ENCODE measurements at places on chromosomes 11 and 22. TPM values are rescaled to one million over a fixed set of nuclear protein-coding genes. Genes with fewer than 3 reads are reported as not detected.

CREB3L1 gene
- 2.1 TPM for total RNA-seq

OR10A2 gene
- total RNA-seq, result not detected

CARD10 gene
- 11.6 TPM for total RNA-seq

PLEKHB1 gene
- total RNA-seq, result 0.22 TPM

GAB4 gene
- not detected for total RNA-seq

MS4A14 gene
- total RNA-seq, result 0.95 TPM

OR52A5 gene
- total RNA-seq, result not detected

GRCh38 chr11:22903782-22904181 lies 43.5 kb upstream of the CCDC179 start:
- DNase-seq, result no peak

DNA sequence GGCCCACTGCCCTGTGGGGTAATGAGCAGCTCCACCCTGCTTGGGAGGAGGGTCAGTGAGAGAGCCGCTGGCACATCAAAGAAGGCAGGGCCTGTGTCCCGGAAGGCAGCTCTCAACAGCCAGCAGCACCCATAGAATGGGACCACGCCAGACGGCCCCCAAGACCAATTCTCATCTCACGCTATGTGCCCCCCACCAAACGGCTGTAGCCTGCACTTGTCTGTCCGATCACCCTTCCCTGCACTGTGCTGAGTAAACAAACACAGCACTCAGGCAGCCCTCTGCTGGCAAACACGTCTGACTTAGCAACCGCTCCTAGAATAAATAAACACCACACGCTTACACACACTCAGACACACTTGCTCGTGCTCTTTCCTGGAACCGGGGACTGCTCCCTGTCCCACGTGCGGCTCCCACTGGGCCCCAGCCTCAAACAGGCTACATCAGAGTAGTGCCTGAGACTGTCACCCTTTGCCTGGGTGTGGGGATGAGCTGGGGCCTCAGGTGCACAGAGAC lies 53.2 kb upstream of the CDON start:
- DNase-seq, result no peak

GRCh38 chr11:108148556-108148955 lies 27.2 kb downstream of the ACAT1 start:
- DNase-seq, result no peak

DNA sequence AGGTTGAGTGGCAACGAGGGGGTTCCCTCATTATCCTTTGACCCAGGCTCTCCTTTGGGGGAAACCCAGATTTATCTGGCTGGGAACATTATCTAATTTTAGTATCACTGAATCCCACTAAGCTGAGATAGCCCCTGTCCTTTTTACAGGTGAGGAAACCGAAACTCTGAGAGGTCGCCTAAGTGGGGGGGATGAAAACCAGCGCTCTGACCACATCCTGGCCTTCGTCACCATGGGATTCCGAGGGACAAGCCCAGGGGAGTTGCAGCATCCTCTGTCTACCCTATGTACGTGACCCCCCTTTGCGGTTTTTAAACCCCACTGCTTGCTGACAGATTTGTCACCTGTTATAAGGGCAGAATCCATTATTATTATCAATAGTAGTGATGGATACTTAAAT lies 61.0 kb downstream of the ISX start:
- no peak for DNase-seq

- DNase-seq, result no peak
These were observed 15.1 kb downstream of the SCGB1A1 start for GRCh38 chr11:62433904-62434276.

- no peak for DNase-seq
These were observed at the start of gene OR8B2 for GRCh38 chr11:124384399-124384798. OR8B2 (minus strand) TSS chr11:124384499; CDS start chr11:124383343, 1,156 bp downstream.

DNA sequence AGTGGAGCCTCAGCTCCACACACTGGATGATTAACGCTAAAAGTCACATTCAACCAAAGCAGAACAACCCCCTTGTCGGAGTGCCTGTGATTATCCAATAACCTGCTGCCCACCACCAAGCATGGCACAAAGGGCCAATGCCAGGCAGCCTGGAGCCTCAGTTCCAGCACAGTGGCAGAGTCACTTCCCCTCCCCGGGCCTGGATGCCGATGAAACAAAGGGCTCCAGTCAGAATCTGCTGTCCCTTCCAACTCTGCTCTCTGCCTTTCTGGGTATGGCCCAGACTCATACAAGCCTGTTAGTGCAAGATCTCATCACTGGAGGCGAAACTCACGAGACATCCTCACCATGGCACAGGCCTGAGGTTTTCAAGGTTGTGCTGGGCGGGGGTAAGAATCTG lies 52.1 kb downstream of the CLTCL1 start:
- DNase-seq, result no peak

- DNase-seq, result no peak
These were observed 57.5 kb downstream of the RTL6 start for GRCh38 chr22:44440224-44441160.

GRCh38 chr11:119266517-119267255 lies 50.2 kb downstream of the MCAM start:
- DNase-seq, result no peak

DNA sequence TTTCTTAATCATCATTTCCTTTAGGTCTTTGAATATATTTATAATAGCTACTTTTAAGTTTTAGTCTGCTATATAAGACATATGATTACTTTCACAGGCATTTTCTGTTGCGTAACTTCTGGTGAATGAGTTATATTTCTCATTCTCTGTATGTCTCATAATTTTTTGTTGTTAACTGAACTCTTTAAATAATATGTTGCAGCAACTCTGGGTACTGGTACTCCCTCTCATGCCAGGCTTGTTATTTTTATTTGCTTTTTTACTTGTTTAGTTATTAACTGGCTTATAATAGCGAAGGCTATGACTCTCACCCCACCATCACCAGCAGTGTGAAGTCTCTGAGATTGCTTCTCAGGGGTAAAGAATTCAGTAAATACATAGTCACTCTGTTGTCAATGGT lies 524.2 kb upstream of the CHORDC1 start:
- no peak for DNase-seq

- DNase-seq, result no peak
These were observed 1080.8 kb upstream of the TENM4 start for GRCh38 chr11:80521592-80521991.
